ENCODE measurements at places on chromosomes 3 and 15. TPM values are rescaled to one million over a fixed set of nuclear protein-coding genes. Genes with fewer than 3 reads are reported as not detected.

TMEM212 gene
- 0.80 TPM for polyA plus RNA-seq

ACTRT3 gene
- polyA plus RNA-seq: 2.1 TPM

DNA sequence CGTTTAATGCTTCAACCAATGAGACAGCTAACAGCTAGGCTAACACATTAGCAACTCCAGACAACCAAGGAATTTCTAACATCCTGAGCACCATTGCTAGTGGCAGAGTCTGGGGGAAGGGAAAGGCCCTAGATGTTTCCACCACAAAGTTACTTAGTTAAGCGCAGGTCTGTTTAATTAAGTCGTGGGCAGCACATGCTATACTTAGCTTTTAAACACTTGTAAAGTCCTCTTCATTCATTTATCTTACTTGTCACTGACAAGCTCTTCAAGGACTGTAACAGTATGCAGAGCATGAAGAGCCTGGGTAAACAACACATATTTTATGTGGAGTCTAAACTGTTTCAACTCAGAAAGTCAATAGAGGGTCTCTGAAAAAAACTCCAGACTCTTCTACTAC lies 221.1 kb upstream of the WNT5A start:
- DNase-seq: no peak

DNA sequence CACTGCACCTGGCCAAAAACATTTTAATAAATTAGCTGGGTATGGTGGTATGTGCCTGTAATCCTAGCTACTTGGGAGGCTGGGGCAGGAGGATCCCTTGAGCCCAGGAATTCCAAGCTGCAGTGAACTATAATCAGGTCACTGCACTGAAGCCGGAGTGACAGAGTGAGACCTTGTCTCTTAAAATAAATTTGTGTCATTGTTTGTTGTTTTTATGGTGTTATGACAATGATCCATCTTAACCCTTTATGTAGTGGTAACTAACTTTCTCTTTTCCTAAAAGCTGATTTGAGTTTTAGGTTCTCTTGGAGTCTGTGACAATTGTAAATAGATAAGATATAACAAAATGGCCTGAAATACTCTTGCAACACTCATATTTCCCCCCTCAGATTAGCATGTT lies 20.7 kb downstream of the FLNB start:
- DNase-seq: no peak

DNA sequence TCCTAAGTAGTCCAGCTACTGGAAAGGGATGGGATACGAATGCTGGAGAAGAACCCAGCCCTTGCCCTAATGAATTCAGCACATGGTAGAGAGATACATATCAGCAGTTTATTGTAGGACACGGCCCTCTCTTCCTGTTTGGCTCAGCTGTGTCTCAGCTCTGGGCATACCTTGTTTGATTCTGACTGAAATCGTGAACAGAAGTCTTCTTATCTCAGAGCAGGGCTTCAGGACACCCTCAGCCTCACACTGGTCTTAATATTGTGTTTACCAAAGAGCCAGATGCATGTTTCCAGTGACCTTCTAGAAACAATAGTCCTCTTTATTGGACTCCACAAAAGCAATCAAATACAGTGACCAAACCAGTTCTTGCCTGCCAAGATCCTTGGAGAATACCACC lies 54.7 kb downstream of the FAM174B start:
- no peak for DNase-seq

DNA sequence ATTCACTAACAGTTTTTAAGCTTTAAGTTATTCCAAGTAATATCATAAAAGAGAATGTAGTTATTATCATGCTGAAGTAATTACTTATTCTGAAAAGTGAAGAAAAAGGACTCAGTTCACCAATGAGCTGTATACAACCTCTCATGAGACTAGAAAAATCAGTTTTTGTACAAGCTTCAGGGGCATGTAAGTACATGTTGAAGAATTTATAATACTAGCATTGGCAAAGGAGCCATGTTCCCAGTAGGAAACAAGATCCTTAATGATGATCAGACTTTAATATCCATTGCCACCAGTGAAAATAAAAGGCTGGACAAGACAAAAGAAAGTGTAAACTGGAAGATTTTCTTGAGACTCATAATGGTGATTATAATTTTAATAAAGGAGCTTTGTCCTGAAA lies 532.8 kb downstream of the PLOD2 start:
- no peak for DNase-seq

DNA sequence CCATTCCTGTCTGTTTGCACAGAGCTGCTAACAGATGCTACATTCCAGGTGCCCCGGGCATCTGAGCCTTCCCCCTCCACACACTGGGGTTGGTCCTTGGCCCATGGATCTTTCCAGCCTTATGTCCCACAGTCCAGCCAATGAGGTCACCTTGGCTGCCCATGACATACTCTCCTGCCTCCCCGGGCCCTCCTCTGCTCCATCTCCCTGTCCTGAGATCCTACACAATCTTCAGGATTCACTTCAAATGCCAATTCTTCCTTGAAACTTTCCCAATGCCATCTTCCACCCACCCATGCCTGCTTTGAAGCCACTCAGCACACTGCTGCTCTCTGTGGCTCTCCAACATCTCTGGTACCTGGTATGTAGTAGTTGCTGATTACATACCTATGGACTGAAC lies 4.3 kb downstream of the CHRNA3 start:
- no peak for DNase-seq

DNA sequence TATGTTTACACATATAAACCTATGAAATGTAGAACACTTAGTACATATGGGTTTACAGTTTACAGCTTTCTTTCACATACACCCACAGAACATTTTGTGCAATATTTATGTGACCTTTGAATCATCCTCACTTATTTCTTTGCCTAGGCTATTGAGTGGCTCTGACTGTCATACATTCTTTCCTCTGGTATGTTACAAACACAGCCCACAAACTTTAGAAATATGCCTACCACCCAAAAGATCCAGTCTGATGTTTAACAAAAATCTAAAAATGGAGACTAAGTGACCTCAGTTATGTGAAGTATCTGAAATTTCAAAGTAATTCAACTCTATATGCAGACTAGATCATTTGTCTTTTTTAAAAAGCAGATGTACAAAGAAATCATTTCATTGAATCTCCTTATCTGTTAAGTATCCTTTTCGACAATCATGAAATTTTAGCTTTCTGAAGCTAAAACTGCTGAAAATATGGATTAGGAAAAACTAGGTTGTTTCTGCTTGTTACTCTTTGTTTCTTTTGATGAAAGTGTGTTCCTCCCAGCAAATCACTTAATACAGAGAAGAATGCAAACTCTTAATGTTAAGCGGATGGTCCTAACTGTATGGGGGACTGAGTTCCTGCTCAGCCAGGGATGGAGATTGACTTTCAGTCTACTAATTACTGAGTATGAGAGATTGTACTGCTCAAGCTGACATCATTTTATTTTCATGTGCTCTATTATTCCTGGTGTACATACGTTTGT lies 27.7 kb downstream of the CCDC54 start:
- no peak for DNase-seq

GRCh38 chr15:60936186-60936585 lies 292.9 kb downstream of the RORA start:
- no peak for DNase-seq

Data from right lung (tissue), 10 donors.